RWPE2 (cell line): ENCODE measurements at places on chromosomes 12 and 14.
A peak's percentile ranks its signal among the peaks of the same experiment; 100 is the strongest.

DNA sequence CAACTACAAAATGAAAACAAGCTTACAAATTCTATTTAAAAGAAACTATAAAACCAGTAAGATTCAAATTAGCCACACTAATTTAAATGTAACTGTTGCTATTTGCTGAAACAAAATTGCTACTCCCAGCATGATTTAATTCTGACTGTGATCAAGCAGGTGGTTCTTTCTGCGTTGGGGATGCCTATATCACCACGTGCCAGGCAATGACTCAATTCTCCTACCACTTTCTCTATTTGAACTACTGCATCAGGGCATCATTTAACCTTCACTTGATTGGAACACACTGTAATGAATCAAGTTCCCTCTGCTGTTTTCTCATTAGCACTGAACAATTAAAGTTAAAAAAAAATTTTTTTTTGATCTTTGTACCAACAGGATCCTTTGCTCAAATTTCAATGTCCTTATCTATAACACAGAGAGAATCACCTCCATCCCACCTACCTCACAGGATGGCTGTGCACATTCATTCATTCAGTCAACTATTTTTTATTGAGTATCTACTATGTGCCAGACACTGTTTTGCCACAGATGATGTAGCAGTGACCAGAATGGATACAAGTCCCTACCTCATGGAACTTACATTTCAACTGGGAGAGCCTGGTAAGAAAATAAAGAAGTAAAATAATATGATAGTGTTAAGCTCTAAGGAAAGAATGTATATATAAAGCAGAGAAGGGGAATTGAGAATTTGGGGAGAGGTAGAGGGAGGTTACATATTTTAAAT, 8.0 kb upstream of the ACTN1 start:
- H3K36me3 ChIP-seq = no peaks in the 10 kb centered on the region
- DNase-seq = no peak
- H3K27me3 ChIP-seq = no peaks in the 10 kb centered on the region
- peaks cover 7% of the 10 kb centered on the region for H3K4me1 ChIP-seq
- H3K4me3 ChIP-seq = no peak overlapping the region
- no peak overlapping the region for H3K27ac ChIP-seq

DNA sequence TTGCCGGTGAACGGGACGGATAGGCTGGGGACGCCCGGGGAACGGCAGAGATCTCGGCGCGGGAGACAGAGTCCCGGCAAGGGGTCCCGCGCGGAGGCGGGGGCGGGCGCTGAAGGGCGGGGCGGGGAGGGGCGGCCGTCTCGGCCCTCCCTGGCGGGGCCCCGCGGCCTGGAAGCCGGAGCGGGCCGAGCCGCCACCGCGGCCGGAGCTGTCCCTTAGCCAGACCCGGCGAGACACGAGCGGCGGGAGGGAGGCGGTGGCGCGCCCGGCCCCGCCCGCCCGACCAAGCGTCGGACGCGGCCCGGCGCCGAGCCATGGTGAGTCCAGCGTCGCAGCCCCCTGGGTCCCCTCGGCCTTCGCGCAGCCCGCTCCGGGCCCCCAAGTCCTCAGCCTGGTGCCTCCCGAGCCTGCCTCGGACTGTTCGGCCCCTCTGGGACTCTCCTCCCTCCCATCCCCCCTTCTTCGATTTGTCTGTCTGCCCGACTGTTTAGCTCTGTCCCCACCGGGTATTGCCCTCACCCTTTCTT, at the start of gene ARHGEF40:
Gene ARHGEF40 (plus strand): TSS at position 222 of the 527 bp plus-strand sequence. CDS start 93 bp downstream, at position 315.
- H3K36me3 ChIP-seq = peaks cover 5% of the 10 kb centered on the region
- H3K4me3 ChIP-seq = peak within 1 kb of the TSS; percentile 64

- no peak for DNase-seq
- no peak overlapping the region for H3K27ac ChIP-seq
- peaks cover 26% of the 10 kb centered on the region for H3K27me3 ChIP-seq
- no peaks in the 10 kb centered on the region for H3K4me1 ChIP-seq
- no peaks in the 10 kb centered on the region for H3K36me3 ChIP-seq
Measured at GRCh38 chr14:23615856-23616255, 20.3 kb upstream of the DHRS2 start.

GRCh38 chr12:29561664-29562071, 64.2 kb upstream of the OVCH1 start:
- H3K27ac ChIP-seq = no peak overlapping the region
- no peaks in the 10 kb centered on the region for H3K36me3 ChIP-seq
- H3K4me1 ChIP-seq = no peaks in the 10 kb centered on the region
- H3K27me3 ChIP-seq = no peaks in the 10 kb centered on the region
- no peak for DNase-seq
- no peak overlapping the region for H3K4me3 ChIP-seq

- H3K27me3 ChIP-seq = peaks cover 10% of the 10 kb centered on the region
- H3K4me3 ChIP-seq = no peak overlapping the region
- no peaks in the 10 kb centered on the region for H3K36me3 ChIP-seq
Measured at GRCh38 chr14:99716091-99716849, 32.2 kb downstream of the CYP46A1 start.

DNA sequence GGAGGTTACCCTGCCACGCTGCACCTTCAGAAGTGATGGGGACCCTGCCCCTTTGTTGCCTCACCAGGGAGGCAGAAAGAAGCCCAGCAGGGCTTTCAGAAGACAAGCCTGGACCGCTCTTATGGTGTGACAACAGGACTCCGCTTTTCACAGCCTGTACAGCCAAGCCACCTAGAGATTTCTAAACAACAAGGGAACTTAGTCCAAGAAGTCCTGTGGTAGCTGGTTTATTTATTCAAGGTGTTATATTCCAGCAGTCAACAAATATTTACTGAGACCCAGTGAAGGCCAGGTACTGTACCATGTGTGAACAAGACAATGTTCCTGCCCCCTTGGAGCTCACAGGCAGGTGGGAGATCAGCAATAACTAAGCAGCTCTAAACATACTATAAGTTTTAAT, 4.0 kb upstream of the TMEM229B start:
- H3K4me3 ChIP-seq = no peak overlapping the region
- no peaks in the 10 kb centered on the region for H3K27me3 ChIP-seq
- no peaks in the 10 kb centered on the region for H3K36me3 ChIP-seq
- no peak overlapping the region for H3K27ac ChIP-seq
- DNase-seq = no peak
- no peaks in the 10 kb centered on the region for H3K4me1 ChIP-seq

GRCh38 chr14:81829447-81829846, 295.8 kb upstream of the SEL1L start:
- H3K36me3 ChIP-seq = no peaks in the 10 kb centered on the region
- no peaks in the 10 kb centered on the region for H3K4me1 ChIP-seq
- DNase-seq = peak; percentile 52
- no peak overlapping the region for H3K4me3 ChIP-seq
- no peak overlapping the region for H3K27ac ChIP-seq

GRCh38 chr12:14284184-14284722, 81.2 kb upstream of the ATF7IP start:
- DNase-seq = no peak
- H3K4me1 ChIP-seq = no peaks in the 10 kb centered on the region
- H3K4me3 ChIP-seq = no peak overlapping the region
- no peaks in the 10 kb centered on the region for H3K27me3 ChIP-seq
- H3K27ac ChIP-seq = no peak overlapping the region
- H3K36me3 ChIP-seq = no peaks in the 10 kb centered on the region

DNA sequence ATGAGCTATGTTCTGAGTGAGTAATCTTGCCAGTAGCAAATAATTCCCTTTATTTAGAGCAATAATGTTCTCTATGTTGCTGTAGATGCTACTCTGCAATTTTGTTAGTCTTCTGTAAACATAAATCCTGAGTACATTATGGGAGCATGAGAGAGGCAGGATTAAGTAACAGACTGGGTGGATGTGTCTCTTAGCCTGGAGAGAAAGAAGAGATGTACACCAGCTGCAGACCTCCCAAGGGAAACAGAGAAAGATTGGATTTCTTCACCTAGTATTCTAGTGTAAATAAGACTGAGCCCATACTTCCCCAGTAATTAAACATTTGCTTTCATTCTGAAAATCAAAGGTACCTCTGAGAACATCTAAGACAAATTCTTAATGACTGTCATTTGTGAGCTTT, 564.0 kb downstream of the TRHDE start:
- H3K27ac ChIP-seq = no peak overlapping the region
- no peaks in the 10 kb centered on the region for H3K4me1 ChIP-seq
- H3K36me3 ChIP-seq = no peaks in the 10 kb centered on the region
- no peak overlapping the region for H3K4me3 ChIP-seq
- no peak for DNase-seq
- no peaks in the 10 kb centered on the region for H3K27me3 ChIP-seq
